Midbrain (tissue), 1 donor: ENCODE measurements at places on chromosomes 5 and 9.

GRCh38 chr9:95649801-95650213 lies 133.0 kb upstream of the PTCH1 start:
- DNase-seq: no peak

DNA sequence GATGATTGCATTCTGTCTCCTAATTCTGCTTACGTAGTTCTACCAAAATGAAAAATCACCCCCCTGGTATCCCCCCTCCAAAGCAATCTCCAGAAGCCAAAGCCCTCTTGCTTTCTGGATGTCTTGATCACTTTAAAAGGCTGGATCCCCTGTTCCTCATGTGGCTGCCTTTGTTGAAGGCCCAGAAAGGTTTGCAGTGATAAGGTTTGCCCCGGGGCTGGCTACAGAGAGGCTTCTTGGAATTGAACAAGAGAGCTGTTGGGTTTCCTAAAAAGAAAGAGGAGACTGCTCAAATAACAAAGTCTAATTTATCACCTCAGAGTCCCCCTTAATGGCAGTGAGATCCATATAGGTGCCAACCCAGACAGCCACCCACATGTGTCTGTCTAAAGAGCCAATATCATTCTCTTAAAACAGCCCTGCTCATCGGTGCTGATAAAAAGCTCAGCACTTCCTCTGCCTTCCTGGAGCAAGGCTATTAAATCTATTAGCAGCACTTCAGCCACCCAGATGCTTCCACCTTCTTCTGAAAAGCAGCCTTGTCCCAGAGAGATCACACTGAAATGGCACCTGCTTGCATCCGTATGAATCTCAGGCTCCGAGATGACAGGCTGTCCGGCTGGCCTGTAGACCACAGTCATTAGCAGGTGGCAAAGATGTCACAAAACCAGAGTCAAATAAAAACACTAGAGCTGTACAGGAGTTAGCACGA lies 70.9 kb downstream of the TEX10 start:
- DNase-seq: no peak

- DNase-seq: no peak
Measured at GRCh38 chr5:116271446-116272025, 186.7 kb downstream of the COMMD10 start.

GRCh38 chr5:157855404-157855994 lies 3.4 kb downstream of the CLINT1 start:
- DNase-seq: peak; percentile 37

- no peak for DNase-seq
Measured at GRCh38 chr9:108551030-108551841, 304.6 kb downstream of the ACTL7B start.

DNA sequence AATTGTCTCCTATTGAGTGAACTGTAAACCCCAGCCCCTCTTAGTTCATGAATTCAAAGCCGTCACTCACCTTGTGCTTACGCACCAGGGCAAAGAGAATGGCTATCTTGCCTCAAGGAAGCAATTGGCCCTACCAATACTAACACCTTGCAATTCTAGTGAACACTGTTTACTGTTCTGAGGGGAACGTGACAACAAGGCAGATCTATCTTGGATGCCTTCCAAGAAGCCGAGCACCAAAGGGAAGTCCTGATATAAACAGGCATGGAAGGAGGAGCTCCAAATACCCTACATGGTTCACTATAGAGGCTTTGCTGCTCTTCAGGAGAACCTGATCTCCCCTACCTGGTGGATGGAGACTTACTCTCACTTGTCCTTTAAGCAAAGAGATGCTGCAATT lies 1.7 kb upstream of the PLPPR1 start:
- DNase-seq: no peak

DNA sequence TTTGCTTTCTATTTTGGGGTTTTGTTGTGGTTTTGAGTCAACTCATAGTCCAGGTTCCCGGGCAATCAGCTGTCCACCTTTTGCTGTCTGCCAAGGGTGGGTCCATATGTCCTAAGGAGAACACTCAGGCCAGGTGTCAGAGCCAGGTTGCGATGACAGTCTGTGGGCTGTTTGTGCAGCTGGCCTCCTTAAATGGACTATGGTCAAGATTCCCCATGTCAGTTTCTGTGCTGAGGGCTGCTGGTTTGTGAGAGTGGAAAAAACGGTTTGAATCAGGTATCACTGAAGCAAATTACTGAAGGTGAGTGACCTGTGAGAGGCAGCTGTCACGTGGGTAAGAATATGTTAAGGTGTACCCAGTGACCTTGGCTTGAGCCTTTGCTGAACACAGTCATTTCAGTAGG lies 33.0 kb downstream of the SNX30 start:
- DNase-seq: no peak

- no peak for DNase-seq
Measured at GRCh38 chr5:157562111-157562581, 13.4 kb downstream of the ADAM19 start.

DNA sequence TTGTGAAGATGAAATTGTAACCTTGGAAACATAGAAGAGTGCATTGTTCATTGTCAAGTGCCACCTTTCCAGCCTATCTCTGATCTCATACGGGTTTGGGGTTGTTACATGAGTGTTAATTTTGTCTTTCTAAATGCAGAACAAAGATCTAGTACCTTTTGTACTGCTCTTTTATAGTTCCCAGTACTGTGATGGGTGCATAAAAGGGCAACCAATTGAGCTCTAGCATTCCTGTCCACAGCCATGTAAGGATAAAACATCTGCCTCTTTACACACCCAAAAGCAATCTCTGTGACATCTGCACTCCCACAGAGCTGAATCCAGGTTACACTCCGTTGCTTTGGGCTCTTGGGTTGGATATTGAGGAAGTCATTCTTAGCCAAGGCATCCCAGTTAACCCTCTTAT lies 255.2 kb downstream of the SGCD start:
- no peak for DNase-seq

DNA sequence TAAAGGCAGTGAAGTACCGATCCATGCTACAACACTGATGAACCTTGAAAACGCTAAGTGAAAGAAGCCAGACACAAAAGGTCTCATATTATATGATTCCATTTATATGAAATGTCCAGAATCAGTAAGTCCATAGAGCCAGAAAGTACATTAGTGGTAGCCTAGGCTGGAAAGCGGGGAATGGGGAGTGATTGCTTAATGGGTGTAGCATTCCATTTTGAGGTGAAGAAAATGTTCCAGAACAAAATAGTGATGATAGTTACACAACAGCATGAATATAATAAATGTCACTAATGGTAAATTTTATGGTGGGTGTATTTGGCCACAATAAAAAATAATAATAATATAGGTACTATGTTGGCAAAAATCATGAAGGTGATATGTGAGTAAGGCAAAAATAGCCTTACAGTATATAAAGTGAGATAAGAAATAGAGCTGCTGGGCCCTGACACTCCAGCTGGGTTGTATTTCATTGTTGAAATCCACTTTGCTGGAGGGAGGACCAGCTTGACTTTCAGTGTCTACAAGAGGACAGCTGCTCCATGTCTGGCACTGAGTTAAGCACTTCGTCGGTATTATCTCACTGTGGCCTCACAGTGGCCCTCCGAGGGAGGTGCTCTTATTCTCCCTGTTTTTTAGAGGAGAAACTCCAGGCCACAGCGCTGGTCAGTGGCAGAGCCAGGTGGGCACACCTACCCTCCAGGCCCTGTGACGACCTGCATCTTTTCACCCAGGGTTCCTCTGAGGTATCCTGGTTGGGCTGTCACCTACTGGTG lies 22.4 kb upstream of the ANGPTL2 start:
- DNase-seq: no peak

- no peak for DNase-seq
Measured at GRCh38 chr9:14487547-14488185, 173.7 kb upstream of the NFIB start.

- no peak for DNase-seq
Measured at GRCh38 chr5:62574599-62574998, 4.0 kb upstream of the LRRC70 start.

DNA sequence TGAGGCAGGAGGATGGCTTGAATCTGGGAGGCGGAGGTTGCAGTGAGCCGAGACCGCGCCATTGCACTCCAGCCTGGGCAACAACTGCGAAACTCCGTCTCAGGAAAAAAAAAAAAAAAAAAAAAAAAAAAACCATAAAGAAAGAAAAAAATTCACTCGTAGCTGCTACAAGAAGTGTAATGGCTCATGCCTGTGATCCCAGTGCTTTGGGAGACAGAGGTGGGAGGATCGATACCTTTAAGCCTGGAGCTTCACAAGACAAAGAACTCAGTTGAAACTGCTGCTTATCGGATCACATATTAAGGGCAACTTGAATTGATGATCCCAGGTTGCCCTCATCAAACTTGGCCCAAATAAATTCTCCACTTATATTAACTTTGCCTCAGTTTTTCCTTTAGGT lies 1.0 kb upstream of the ZCCHC7 start:
- no peak for DNase-seq

- no peak for DNase-seq
Measured at GRCh38 chr9:133564451-133565116, 30.1 kb downstream of the ADAMTSL2 start.

- no peak for DNase-seq
Measured at GRCh38 chr9:104970271-104970987, 42.5 kb upstream of the ABCA1 start.

DNA sequence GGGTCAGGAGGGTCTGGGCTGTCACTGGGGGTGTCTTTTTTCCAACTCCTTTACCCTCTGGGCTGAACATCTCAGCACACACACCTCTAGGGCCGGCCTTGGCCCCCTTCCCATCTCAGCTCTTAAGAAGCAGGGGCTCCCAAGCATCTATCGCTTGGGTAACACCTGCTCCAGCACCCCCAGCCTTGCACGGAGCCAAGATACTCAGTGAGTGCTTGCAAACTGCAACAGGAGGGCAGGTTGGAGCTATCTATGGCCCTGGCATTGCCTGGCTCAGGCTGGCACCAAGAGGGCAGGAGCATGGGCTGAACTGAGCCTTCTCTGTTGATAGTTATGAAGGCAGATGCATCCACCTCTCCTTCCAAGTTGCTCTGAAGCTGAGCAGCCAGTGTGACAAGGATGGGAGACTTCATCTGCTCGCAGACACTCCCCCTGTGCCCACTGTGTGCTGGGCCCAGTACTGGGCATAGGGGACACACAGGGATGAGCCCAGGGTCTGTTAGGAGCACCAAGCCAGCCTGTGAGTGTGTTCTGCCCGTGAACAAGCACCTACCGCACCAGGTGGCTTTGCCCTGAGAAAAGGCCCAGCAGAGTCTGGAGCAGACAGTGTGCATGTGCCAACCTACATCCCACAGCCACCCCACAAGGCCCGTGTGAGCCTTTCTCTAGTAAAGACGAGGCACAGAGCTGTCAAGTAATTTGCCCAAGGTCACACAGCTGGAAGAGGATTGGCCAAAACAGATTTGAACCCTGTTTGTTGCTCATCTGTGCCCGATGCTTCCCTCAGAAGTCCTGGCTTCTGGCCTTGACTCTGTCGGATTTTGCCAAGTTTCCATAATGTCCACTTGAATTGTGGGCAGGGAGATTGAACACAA lies 58.2 kb downstream of the PHF2 start:
- DNase-seq: peak; percentile 1

- DNase-seq: no peak
Measured at GRCh38 chr5:108546939-108547338, 165.0 kb upstream of the FBXL17 start.

GRCh38 chr5:176899946-176900779 lies 1.0 kb upstream of the HK3 start:
- DNase-seq: no peak

DNA sequence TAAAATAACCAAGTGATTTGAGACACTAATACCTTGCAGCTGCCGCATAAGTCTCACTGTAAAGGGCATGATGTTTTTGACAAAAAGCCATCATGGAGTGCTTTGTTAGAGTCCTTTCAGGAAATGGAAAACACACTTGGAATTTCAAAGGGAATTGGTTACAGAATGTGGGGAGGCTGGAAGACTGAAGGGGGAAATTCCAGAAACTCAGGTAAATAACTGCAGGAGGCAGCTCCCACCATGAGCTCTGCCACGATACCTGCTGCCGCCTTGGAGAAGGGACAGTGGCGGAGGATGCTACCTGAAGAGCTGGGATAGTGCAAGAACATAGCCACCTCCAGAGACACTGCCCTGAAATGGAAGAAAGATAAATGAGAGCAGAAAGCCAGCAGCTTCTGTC lies 66.9 kb downstream of the PRKACG start:
- no peak for DNase-seq

DNA sequence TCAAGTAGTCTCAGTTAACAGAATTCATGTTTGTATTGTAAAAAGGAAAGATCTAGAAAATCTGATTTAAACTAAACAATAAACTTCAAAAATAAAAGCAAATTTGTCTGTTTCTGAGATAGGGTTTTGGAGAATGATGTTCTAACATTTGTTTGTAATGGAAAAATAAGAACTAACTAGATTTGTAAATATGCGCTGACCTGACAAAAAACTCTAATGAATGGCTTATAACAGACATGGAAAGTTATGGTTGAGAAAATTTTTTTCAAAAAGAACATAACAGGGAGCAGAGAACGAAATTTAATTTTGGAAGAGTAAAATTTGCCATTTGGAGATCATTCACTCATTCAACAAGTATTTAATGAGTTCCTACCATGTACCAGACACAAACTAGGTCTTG lies 179.0 kb upstream of the TARS1 start:
- DNase-seq: no peak

- DNase-seq: no peak
Measured at GRCh38 chr9:130175355-130175754, 3.2 kb downstream of the NCS1 start.

GRCh38 chr5:156803404-156803803 lies 46.7 kb upstream of the PPP1R2B start:
- DNase-seq: no peak

DNA sequence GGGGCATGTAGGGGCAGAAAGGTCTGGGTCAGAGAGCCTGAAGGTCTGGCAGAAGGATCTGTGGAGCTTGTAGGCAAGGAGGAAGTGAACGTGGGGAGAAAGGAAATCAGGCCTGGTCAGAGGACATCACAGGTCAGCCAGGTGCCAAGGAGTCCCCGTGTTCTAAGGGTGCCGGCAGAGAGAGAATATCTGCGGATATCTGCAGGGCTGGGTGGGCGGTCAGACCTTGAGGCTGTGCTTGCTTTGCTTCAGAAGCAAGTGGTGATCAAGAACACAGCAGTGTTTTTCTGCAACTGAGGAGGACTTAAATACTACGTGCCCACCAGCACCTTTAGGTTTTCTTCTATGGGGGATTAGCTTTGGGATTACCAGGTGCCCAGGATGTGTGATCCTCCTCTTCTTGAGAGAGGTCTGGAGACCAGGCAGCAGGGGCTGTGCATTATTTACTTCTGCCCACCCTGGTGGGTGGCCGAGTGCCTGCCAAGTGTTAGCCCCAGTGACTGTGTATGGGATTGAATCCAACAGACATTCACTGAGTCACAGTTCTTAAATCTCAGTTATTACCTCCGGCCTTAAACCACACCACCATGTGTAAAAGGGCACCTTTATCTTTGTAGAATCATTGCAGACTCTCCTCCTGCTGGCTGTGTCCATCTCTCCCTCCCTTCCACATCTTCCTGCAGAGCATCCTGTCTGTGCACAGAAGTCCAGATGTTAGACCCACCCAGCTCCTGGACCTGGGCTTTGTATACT lies 12.5 kb upstream of the SHB start:
- DNase-seq: no peak

DNA sequence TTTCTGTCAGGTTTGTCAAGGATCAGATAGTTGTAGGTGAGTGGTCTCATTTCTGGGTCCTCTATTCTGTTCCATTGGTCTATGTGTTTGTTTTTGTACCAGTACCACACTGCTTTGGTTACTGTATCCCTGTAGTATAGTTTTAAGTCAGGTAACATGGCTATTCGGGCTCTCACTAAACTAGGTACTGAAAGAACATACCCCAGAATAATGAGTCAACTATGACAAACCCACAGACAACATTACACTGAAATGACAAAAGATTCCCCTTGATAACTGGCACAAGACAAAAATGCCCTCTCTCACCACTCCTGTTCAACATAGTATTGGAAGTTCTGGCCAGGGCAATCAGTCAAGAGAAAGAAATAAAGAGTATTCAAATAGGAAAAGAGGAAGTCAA lies 535.3 kb upstream of the CYLC2 start:
- DNase-seq: no peak

- DNase-seq: no peak
Measured at GRCh38 chr9:135009794-135010585, 77.5 kb upstream of the OLFM1 start.
